ENCODE measurements at places on chromosomes 11 and 22. TPM values are rescaled to one million over a fixed set of nuclear protein-coding genes. Genes with fewer than 3 reads are reported as not detected.

GRCh38 chr22:26481112-26481693 lies 2.4 kb downstream of the HPS4 start:
- no peak for DNase-seq

DNA sequence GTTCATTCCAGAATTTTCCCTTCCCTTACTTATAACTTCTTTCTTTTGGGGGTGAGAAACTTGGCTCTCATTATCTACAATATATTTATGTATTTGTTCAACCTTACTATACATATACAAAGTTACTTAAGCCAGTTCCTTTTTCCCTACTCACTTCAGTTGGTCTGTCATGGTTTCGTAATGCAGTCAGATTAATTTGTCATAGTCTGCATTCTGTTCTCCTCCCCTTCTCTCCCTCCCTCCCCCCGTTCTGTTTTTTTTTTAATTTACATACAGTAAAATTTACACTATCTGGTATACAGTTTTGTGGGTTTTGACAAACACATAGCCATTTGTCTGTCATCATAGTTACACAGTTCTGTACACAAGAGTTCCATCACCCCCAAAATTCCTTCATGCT lies 71.8 kb upstream of the ADORA2A start:
- DNase-seq = no peak

GRCh38 chr22:41217553-41218157 lies 12.5 kb downstream of the L3MBTL2 start:
- DNase-seq = peak; percentile 91

DNA sequence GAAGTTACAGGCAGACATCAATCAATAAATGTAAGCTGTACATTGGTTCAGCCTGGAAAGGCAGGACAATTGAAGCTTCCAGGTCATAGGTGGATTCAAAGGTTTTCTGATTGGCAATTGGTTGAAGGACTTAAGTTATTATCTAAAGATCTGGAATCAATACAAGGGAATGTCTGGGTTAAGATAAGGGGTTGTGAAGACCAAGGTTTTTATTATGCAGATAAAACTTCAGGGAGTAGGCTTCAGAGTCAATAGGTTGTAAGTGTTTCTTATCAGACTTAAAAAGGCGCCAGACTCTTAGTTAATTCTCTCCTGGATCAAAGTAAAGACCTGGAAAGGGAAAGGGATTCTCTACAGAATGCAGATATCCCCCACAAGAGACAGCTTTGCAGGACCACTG lies 935.4 kb downstream of the TBC1D22A start:
- no peak for DNase-seq

GRCh38 chr11:130145311-130145812 lies 14.2 kb upstream of the ST14 start:
- no peak for DNase-seq

DNA sequence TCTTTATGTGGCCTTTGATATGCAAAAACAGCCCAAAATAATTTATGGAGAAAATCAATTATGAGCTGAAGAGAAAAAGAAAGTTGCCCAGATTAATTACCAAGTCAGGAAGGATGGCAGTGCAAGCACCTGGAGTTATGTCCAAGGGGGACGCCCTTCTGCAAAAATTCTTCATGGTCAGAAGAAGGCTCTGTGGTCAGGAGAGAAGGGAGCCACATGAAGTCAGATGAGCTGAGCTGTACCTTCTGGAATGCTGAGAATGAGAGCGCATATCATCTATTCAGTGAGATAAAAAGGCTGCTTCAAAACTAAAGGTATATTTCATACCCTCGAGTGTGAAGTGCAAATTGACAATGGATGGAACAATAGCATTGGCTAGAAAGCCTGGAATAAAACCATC lies 607.4 kb downstream of the NTM start:
- peak; percentile 84 for DNase-seq

DNA sequence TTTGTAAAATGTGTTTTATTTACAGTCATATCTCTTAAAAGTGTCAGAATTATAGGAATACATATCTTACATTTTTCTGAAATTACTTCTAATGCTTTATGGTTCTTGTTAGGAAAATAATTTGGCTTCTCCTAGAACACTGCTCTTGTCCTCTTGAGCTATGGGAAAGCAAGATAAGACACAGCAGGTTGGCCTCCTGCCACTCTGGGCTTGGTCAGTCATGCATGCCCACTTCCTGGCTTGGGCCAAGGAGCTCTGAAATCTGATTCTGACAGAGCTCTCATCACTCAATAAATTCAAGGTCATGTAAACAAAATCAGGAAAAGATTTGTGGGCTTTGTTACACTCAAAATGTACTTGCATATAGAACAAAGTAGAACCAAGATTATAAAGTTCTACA lies 1036.0 kb downstream of the OPCML start:
- DNase-seq = no peak

DNA sequence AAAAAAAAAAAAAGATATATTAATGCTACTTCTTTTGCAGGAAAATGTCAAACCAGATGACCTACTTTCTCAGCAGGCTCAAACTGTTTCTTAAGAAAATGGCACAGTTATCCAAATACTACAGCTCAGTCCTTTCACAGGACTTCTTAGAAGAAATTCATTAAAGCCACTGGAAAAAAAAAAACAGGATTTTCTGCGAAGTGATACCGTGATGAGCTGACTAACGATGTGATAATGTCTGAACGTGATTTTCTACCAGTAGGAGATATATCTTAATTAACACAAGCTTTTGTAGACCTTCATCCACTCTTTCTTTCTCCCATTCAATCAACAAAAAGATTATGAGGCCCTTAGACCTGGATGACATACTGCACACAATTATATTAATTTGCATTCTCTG lies 132.4 kb downstream of the NOX4 start:
- no peak for DNase-seq

GRCh38 chr22:40958299-40958698 lies 7.1 kb downstream of the RBX1 start:
- DNase-seq = no peak

DNA sequence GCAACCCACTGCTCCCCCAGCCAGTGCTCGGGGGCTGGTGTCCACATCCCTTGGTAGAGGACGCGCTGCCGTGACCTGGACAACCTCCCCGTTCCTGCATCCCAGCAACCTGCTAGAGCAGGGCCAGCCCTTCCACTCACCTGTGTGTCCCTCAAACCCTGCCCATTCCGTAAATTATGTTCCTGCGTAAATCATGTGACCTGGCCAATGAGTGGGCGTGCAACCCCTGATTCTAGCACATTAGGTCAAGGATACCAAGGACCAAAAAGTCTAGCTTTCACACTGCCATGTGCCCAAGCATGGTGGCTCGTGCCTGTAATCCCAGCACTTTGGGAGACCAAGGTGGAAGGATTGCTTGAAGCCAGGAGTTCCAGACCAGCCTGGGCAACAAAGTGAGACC lies 25.7 kb downstream of the CD5 start:
- DNase-seq = no peak

DNA sequence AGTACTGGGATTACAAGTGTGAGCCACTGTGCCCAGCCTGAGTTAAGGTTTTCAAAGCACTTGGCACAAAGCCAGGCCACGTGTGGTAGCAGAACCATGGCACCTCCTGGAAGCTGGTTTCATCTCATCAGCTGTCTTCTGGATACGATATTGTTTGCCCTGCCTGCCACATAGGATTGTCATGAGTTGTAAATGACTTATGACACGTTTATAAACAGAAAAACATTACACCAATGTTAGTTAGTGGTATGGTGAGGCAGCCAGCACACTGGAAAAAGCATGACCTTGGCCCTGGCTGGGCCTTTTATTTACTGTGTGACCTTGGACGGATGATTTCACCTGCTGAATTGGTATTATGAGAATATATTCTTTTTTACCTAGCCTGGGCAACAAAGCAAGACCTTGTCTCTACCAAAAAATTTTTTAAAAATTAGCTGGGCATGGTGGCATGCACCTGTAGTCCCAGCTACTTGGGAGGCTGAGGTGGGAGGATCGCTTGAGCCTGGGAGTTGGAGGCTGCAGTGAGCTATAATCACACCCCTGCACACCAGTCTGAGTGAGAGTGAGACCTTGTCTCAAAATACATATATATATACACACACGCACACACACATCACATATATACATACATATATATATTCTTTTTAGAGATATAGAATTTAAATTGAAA lies 24.0 kb upstream of the MYH9 start:
- no peak for DNase-seq

DNA sequence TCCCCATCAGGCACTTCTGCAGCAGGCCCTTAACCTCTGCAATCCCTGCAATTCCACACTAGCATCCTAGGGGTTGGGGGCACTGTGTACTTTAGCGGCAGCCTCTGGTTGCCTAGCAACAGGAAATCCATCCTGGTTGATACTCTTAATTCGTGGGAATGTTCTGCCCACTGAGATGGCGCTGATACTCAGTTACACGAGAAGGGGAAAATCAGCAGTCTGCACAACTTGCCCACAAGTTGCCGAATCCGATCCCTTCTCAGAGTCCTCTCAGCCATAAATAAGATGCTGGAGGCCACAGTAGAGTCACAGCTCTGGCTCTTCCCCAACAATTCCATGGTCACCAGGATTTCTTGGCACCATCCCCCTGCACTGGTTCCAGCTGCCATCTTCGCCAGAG lies 57.6 kb upstream of the CRYBB3 start:
- DNase-seq = no peak

- no peak for DNase-seq
These were observed 3.9 kb upstream of the MUC15 start for GRCh38 chr11:26575946-26576345.

GRCh38 chr11:69157156-69157821 lies 1.6 kb downstream of the SMIM38 start:
- no peak for DNase-seq

- DNase-seq = no peak
These were observed 9.9 kb downstream of the CCND1 start for GRCh38 chr11:69650832-69651344.

DNA sequence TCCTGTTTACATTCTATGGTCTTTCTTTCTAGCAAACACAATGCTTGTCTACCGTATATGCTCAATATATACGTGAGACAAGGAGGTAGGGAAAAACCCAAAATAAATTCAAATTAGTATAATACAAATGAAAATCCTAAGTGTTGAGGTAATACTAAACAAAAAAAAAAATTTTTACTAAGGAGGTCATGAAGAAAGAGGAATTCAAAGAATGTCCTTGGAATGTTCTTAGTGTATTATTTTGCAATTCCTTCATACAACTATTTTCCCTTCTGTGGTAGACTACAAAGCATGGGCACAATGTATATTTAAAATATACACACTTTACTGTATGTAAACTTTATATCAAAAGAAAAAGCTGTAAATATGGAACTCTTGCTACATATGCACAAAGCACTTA lies 36.4 kb downstream of the PIK3C2A start:
- DNase-seq = peak; percentile 44

GRCh38 chr11:71946144-71946571 lies 17.3 kb downstream of the RNF121 start:
- peak; percentile 71 for DNase-seq

- no peak for DNase-seq
These were observed 12.1 kb downstream of the DCUN1D5 start for GRCh38 chr11:103079833-103080232.

DNA sequence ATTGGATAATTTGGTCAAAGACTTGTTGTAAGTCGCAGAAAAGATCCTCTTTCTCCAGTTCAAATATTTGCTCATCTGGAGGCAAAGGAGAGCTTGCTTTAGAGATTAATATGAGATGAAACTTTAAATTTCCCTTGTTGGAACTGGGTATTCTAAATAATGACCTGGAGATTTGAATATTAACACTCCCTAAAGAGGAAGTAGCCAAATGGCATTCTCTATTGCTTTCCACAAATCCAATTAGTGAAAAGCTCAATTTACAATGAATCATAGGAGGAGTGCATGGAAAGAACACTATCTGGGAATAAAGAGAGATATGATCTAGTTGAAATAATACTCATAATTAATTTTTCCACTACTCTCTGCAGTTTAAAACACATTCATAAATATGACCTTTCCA lies 641.6 kb upstream of the TENM4 start:
- no peak for DNase-seq

GRCh38 chr11:22216940-22217339 lies 24.1 kb downstream of the ANO5 start:
- DNase-seq = no peak

DNA sequence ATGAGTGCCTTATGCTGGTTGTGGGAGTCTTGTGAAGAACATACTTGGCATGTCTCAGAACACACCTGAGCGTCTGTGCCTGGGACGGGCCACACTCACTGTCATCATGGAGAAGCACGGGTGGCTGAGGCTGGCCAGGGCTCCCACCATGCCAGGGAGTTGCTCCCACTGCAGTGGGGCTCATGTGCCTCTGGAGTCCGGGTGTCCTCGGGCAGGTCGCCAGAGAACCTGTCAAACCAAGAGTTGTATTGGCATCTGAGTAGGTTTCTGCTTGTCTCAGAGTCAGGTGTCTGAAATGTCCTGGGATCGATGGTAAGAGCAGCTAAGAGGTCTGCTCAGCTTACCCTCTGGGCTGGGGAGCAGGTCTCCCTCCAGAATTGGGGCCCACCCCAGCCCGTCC lies 92.1 kb downstream of the BCR start:
- no peak for DNase-seq

DNA sequence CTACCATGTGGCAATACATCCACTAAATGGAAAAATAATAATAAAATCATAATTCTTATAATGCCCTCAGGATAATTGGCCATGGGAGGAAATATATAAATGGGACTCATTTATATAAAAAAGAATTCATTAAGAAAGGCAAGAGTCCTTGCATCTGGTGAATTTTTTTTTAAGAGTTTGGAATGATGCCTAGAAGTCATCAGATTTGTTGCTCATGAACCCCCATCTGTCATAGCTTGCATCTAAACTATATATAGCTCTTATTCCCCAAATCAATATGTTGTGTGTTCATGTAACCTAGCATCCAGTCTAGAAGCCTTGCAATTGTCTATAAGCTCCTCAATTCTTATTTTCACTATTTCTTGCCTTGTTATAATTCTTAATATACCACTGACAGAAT lies 75.9 kb downstream of the CADM1 start:
- DNase-seq = no peak

DNA sequence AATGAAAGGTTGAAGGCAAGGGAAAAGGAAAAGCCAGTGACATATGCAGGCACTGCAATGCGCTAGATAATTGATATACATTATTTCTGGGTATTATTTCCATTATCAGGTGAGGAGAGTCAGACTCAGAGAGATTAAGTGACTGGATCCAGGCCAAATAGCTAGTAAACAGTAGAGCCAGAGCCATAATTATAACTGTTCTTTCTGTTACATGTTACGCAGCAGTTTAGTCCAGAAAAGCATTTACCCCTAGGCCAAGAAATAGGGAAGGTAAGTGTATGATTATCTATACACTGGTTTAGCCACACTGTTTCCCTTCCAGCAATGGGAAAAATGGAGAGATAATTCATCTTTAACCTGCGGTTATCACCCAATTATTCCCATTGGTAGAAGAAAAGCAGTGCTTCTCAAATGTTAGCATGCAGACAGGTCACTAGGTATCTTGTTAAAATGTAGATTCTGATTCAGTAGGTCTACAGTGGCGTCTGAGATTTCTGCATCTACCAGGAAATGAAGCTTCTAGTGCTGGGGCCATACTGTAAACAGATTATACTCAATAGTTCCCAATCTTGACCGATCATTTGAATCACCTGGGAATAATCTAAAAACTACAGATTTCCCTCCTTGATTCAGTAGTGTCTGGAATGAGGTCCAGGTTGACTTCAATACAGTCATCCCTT lies 69.4 kb downstream of the RBFOX2 start:
- no peak for DNase-seq

Gene EML3
- 19.7 TPM for polyA plus RNA-seq

Gene INSC
- 0.10 TPM for polyA plus RNA-seq

Gene BCO2
- polyA plus RNA-seq = 0.24 TPM

Gene SDF2L1
- polyA plus RNA-seq = 107 TPM

Gene OSM
- not detected for polyA plus RNA-seq

Gene OR52A1
- polyA plus RNA-seq = not detected

Gene CDON
- 0.36 TPM for polyA plus RNA-seq

Gene RBMXL2
- not detected for polyA plus RNA-seq

All from foreskin keratinocyte (primary cell).